Stimulated activated CD4-positive, alpha-beta T cell treated with anti-CD3 and anti-CD28 coated beads, Interleukin-4, amount 100 ng/mL, for 4 hours (primary cell): ENCODE measurements at places on chromosomes 16 and 17.

DNA sequence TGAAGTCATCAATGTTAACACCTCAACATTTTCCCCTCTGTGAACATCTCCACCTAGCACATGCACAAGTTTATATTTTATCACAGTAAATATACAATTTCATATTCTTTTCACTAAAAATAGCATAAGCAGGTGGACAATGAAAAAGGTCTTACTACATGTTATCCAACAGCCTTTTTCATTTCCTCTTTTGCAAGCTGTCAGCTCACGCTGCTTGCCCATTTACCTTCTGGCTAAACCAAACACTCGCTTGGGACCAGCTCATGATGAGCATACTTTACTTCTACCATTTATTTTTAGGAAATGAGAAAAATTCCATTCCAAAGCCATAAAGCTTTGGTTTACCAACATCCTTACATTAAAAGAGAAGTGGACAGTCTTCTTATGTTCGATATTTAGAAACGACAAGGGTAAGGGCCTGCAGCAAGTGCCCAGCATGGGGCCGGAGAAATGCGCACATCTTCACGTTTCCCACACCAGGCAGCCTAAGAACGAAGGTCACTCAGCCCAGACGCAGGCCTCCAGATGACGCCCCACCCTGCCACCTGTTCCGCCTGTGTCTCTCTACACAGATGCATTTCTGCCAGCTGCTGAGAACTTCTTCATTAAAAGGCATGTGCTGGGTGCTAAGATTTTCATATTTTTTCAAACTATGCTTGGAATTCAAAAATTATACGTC, 13.9 kb downstream of the SNN start:
- no peak for DNase-seq

- DNase-seq = no peak
Observed at GRCh38 chr16:68920349-68920748, 77.0 kb downstream of the TANGO6 start.

DNA sequence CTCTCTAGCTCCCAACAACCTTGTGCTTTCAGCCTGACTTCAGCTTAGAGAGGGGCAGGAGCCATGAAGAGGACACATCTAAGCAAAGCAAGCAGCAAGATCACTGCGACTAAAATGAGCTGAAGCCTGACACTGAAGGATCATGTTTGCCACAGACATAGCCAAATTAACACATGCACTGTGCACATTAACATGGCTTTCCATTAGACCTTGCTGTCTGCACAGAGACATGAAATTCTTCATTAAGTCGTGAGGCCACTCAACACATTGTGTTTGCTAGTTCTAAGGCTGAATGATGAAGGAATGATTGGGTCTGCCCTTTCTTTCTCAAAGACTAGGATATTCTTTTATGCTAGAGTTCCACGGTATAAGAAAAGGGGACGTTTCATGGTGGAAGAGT, 558.3 kb upstream of the PSMD7 start:
- no peak for DNase-seq

DNA sequence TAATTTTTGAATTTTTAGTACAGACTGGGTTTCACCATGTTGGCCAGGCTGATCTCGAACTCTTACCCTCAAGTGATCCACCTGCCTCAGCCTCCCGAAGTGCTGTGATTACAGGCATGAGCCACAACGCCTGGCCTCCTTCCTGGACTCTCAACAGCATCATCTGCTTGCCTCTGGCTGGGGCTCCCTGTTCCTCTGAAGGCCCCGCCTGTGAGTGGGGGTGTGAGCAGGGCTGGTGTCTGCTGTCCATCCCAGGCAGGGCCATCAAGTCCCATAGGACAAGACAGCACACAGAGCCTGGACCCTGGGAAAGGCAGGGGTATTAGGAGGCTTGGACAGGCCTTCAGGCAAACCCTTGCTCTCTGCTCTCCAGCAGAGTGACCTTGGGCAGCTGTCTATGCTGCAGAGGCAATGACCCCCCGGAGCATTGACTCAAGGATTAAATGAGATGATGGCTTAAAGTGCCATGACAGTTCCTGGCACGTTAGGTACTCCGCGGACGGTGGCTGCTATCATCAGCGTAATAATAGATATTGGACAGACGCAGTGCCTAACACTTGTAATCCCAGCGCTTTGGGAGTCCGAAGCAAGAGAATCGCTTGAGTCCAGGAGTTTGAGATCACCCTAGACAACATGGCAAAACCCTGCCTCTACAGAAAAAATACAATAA, 19.2 kb downstream of the SCNN1B start:
- DNase-seq = no peak

- DNase-seq = no peak
Observed at GRCh38 chr16:85090873-85091521, 21.3 kb downstream of the CIBAR2 start.

- DNase-seq = no peak
Observed at GRCh38 chr16:88337021-88337420, 45.7 kb upstream of the ZNF469 start.

DNA sequence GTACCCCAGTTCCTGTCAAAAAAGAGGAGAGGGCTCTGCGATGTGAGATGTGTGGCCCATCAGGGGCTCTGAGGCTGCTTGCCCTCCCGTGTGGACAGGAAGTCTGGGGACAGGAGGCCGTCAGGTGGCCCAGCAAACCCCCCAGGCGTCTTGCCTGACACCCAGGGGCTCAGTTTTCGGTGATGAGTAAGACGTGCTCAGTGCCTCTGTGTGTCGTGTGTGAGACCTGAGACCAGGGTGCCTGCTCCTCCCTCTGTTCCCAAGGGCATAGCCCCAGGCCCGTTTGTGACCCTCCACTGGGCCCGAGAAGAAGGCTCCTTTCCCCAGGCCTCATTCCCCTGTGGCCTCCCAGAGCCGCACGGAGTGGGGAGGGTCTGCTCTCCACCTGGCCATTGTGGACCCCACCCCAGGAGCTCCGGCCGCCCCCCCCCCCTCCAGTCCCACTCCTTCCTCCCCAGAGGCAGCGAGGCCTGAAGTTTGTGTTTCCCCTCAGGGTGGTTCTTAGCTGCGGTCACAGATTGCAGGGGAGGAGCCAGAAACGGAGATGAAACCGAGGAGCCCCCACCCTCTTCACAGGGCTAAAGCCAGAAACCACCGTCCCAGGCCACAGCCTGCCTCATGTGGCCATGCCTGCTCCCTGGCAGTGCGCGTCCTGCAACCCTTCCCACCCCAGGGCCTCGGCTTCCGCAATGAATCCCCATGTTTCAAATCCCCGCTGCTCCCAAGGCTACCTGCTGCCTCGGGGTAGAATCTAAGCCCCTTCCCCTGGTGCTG, 4.9 kb upstream of the ACTG1 start:
- no peak for DNase-seq

DNA sequence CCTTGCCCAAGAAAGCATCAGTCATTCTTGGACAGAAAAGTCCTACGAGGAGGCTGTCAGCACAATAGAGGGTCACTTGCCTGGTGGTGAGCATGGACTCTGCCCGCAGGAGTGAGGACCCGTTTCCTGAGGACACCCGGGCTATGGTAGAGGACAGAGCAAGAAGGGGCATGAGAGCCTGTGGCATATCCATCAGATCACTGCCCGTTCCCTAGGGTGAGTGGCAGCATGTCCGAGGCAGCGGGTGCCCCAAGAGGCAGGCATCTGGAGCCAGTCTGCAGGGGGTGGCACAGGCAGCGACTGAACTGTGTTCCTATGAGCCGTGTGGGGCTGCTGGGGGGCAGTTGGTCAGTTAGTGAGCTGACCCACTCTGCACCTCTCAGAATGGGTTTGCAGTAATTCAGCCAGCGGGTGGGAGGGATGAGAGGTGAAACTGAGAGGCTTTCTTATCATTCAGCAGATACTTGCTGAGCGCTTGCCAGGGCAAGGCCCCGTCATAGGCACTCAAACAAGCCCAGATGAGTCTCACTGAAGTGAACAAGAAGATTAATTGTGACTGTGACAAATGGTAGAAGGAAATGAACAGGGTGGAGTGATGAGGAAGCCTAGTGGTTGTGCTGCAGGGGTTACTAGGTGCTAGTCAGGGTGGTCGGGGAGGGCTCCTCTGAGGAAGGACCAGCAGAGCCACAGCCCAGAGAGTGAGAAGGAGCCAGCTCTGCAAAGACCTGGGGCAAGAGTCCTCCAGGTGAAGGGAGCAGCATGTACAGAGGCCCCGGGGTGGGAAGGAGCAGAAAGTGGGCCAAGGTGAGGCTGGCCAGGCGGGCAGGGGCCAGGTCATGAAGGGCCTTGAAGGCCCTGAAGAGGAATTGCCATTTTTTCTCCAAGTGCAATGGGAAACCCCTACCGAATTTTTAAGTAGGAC, 87.9 kb downstream of the CLEC16A start:
- no peak for DNase-seq

DNA sequence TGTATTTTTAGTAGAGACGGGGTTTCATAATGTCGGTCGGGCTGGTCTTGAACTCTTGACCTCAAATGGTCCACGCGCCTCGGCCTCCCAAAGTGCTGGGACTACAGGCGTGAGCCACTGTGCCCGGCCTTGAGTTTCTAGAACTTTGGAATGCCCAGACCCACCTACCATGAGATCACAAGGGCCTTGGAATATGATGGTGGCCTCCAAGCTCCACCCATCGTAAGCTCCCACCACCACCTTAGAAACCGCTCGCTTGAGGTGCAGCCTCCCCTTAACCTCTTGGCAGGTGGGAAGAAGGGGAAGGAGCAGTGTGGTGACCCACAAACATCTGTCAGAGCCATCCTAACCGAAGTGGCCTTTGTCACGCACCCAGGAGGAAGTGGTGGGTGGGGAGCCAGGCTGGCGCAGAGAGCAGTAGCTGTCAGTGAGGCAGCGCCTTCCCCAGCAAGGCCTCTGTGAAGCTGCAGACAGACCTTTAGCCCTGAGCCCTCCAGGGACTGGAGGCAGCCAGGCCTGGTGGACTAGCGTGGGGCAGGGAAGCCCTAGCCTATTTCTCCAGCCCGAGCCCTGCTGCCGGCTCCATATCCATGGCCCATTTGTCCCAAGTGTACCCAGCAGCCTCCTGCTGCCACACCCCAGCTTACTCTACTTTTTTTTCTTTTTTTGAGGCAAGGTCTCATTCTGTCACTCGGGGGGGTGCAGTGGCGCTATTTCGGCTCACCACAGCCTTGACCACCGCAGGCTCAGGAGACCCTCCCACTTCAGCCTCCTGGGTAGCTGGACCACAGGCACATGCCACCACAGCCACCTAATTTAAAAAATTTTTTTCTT, 13.1 kb upstream of the SEPHS2 start:
- peak; percentile 76 for DNase-seq

DNA sequence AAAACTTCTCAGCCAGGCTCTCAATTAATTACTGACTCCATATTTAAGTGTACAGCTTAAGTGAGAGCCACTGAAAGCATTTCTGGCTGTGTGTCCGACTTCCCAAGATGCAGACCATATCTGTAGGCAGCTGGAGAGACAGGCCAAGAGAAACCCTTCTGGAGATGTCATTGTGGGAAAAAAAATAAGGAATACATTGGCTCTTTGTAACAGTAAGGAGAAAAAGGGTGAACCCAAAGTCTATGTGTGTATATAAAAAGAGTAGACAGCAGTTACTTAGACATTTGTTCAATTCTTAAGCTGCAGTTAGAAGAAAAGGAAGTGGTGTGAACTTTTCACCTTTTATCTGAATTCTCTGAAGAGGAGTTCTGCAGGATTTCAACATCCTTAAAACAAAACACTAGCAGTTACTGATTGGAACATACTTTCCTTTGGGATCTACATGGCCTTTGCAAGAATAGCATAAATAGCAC, 21.7 kb downstream of the FAM117A start:
- no peak for DNase-seq

DNA sequence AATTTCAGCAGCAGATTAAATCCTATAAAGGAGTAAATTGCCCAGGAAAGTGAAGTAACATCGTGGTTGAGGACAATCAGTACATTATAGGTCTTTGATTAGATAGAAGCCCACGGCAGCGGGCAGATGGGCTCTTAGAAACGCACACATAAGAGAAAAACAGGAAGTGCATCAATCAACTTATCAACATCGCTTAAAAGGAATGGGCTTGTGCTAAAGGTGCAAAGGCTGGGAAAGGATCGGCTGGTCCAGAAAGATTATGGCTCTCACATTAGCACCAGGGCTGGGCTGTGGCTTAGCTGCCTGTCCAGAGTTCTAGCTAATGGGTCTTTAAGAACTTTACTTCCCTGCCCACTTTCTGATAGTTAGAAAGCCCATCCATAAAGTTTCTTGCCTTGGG, 292.0 kb upstream of the TNRC6C start:
- no peak for DNase-seq

GRCh38 chr17:57002904-57003303, 25.0 kb downstream of the SCPEP1 start:
- no peak for DNase-seq

GRCh38 chr17:79943347-79944241, 92.1 kb downstream of the TBC1D16 start:
- no peak for DNase-seq

GRCh38 chr17:45315648-45316433, 979 bp downstream of the MAP3K14 start:
- DNase-seq = no peak

GRCh38 chr17:6306820-6307219, 128.1 kb downstream of the AIPL1 start:
- no peak for DNase-seq

GRCh38 chr17:77786740-77787505, 171.6 kb upstream of the TNRC6C start:
- DNase-seq = no peak
